ENCODE measurements at places on chromosomes 5 and 9. TPM values are rescaled to one million over a fixed set of nuclear protein-coding genes. Genes with fewer than 3 reads are reported as not detected.

The PLEKHG4B gene
- not detected for total RNA-seq

The SLC4A9 gene
- total RNA-seq = not detected

The NR5A1 gene
- total RNA-seq = not detected

The PTGER4 gene
- total RNA-seq = 64.9 TPM

The SETD9 gene
- 3.8 TPM for total RNA-seq

The TPRN gene
- 8.5 TPM for total RNA-seq

The AIF1L gene
- not detected for total RNA-seq

The ZDHHC11B gene
- total RNA-seq = 8.0 TPM

The PCDHGB1 gene
- 0.17 TPM for total RNA-seq

The NIM1K gene
- total RNA-seq = 0.26 TPM

- no peak for DNase-seq
Measured at GRCh38 chr5:59660737-59661136, 232.8 kb downstream of the PDE4D start.

GRCh38 chr5:140118302-140118936 is 4.5 kb downstream of the PURA start:
- no peak for DNase-seq

- no peak for DNase-seq
Measured at GRCh38 chr9:83034587-83034986, 28.4 kb downstream of the RASEF start.

- no peak for DNase-seq
Measured at GRCh38 chr9:90854637-90855175, 53.1 kb downstream of the SYK start.

DNA sequence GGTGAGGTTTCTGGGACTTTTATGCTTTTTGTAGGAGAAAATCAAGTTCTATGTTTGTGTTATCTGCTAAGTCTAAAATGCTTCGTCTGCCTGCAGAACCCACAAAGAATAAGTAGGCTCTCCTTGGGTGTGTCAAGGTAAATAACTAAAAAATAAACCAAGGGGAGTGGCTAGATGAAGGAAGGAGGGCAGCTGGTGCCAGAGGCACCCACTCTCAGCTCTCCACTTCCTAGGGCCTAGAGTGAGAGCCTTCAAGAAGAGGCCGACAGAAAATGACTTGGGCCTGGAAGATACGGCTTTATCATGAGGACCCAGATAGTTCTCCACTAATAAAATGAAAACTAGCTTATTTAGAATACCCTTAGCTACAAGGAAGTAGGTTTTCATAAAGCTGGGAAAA is 147.4 kb downstream of the CDK5RAP2 start:
- DNase-seq = no peak

DNA sequence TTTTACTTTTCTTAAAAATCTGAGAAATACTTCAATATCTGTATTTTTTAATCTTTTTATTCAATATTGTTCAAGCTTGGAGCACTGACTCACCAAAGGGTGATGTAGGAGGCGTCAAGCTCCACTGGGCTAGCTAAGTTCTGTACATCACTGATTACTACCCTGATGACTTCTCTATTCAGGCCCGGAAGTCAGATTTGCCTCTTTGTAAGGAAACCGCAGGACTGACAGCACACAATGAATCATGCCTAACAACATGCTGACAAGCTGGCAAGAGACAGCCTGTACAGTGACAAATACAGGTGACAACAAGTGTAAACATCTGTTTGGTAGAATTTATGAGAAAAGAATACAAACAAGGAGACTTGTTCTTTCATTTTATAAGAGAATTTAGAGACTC is 627.9 kb upstream of the RORB start:
- peak; percentile 19 for DNase-seq

- DNase-seq = no peak
Measured at GRCh38 chr9:100911273-100911672, 117.3 kb upstream of the PLPPR1 start.

- no peak for DNase-seq
Measured at GRCh38 chr5:73103870-73104299, 16.5 kb upstream of the TMEM171 start.

GRCh38 chr9:20361656-20362570 is 260.4 kb downstream of the MLLT3 start:
- DNase-seq = no peak

DNA sequence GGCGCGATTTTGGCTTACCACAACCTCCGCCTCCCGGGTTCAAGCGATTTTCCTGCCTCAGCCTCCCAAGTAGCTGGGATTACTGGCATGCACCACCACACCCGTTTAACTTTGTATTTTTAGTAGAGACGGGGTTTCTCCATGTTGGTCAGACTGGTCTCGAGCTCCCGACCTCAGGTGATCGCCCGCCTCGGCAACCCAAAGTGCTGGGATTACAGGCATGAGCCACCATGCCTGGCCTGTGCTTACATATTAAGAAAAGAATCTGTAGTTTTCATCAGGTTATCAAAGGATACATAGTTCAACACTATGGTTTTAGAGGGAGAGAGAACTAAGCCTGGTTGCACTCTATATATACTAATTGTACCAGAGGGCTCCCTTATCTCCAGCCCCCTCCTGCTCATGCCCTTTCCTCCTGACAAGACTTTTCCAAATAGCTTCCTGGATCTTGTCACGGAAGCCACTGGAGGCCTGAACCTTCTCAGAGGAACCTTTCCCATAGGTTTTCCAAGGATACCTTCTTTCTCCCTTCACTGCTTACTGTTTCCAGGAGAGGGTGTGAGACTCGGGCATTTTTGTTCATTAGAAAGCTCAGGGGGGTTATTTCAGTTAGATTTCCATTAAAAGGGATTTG is 53.1 kb downstream of the SLC44A1 start:
- DNase-seq = no peak

- DNase-seq = no peak
Measured at GRCh38 chr5:112355058-112355685, 63.9 kb downstream of the EPB41L4A start.

GRCh38 chr9:95813923-95814322 is 61.6 kb upstream of the ERCC6L2 start:
- DNase-seq = no peak

GRCh38 chr9:133784731-133785561 is 46.8 kb upstream of the SARDH start:
- no peak for DNase-seq

DNA sequence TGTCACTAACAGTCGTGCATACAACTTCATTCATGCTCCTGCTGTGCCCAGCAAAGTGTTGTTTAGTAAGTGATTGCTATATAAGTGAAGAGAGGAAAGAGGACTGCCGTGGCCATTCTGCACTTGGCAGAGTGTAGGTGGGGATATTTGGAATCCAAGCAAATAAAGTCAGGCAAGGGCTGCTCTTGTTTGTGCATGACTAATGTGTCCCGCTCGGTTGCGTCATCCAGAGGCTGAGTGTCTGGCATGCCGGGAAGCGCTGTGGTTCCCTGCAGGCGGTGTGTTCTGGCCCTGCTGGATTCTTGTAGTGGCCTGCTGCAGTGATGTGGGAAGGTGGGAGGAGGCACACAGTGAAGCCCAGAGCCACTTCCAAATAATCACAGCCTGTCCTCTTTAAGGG is 136.9 kb upstream of the ANKH start:
- DNase-seq = no peak

GRCh38 chr5:15823398-15823797 is 323.4 kb downstream of the FBXL7 start:
- no peak for DNase-seq

GRCh38 chr9:133775951-133776905 is 38.1 kb upstream of the SARDH start:
- no peak for DNase-seq

DNA sequence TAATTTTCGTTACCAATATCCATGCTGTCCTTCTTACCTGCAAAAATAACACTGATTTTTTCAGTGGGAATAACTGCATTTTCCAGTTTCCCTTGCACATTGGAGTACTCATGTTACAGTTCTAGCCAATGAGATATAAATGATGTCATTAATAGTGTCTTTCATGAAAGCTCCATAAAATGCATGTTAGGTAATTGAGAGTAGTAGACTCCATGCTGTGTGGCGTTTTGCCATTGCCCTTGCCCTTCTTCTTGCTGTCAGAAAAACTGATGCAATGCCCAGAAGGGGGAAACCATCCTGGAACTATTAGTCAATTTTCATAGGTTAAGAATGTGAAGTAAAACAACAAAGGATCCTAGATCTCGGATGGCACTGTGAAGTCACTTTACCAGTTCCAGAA is 1765.3 kb downstream of the EFNA5 start:
- DNase-seq = no peak

DNA sequence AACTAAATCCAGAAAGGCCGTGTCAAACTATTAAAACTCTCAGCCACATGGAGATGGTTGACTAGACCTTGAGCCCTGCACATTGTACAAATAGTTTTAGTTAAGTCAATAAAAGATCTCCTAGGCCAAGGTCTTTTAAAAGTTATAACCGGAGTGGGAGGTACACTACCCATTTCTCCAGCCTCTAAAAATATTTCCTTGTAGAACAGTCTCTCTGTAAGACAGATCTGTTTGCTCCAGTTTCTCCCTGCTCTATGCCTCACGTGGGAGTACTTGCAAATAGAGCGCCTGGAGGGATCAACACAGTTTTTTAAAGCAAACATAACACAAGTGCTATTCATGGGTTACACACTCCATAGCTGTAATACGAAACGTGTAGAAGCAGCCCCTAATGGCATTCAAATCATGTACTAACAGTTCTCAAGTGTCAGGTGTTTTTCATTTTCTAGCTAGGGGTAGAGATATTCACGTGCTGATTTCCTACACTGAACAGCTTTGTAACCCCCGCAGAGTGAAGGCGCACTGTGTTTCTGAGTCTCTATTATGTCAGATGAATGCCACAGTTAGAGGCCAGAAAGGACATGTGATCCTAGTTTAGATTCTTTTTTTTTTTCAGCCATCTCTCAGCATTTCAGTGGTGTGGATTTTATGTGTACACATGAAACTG is 703.4 kb upstream of the GRAMD2B start:
- DNase-seq = no peak

GRCh38 chr9:6600426-6600825 is 45.1 kb downstream of the GLDC start:
- DNase-seq = no peak

DNA sequence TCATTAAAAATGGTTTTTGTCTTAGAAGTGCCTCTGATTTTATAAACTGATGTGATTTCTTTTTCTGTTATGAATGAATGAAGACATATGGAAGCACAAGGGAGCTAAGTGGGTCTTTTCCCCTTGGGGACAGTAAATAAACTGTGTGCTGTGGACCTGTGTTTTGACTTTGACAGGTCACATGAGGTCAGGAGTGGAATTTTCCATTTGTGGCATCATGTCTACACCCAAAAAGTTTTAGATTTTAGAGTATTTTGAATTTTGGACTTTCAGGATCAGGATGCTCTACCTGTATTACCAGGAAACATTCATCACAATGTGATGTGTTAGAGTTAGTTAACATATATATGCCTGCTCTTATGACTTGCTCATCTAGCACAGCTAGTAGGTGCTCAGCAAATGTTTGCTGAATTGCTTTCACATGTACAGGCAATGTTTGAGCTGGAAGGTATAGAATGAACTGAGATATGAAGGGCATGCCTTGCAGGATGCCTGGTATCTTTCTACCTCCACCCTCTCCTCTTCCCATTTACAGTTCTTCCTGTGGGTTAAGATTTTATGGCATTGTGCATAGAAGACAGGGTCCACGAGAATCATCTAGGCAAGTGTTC is 73.2 kb upstream of the NR3C1 start:
- no peak for DNase-seq

GRCh38 chr5:172988276-172988675 is 4.7 kb downstream of the ATP6V0E1 start:
- no peak for DNase-seq

DNA sequence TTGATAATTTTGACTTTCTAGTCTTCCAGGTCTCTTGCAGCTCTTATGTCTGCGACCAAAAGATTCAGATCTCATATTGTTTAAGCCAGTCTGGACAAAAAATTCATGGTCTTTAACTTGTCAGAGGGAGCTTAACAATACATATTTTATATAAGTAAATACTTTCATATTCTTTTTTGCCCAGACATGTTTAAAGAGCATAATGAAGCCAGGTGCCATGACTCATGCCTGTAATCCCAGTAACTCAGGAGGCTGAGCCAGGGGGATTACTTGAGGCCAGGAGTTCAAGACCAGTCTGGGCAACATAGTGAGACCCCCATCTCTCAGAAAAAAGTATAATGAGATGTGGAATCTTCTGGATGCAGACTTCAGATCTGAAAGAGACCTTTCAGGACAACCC is 69.8 kb downstream of the JMY start:
- no peak for DNase-seq

GRCh38 chr5:59143926-59144333 is 561.1 kb downstream of the RAB3C start:
- no peak for DNase-seq

GRCh38 chr9:112341730-112342129 is 8.3 kb upstream of the PTBP3 start:
- no peak for DNase-seq

GRCh38 chr9:2178034-2178734 is 163.0 kb downstream of the SMARCA2 start:
- DNase-seq = no peak

DNA sequence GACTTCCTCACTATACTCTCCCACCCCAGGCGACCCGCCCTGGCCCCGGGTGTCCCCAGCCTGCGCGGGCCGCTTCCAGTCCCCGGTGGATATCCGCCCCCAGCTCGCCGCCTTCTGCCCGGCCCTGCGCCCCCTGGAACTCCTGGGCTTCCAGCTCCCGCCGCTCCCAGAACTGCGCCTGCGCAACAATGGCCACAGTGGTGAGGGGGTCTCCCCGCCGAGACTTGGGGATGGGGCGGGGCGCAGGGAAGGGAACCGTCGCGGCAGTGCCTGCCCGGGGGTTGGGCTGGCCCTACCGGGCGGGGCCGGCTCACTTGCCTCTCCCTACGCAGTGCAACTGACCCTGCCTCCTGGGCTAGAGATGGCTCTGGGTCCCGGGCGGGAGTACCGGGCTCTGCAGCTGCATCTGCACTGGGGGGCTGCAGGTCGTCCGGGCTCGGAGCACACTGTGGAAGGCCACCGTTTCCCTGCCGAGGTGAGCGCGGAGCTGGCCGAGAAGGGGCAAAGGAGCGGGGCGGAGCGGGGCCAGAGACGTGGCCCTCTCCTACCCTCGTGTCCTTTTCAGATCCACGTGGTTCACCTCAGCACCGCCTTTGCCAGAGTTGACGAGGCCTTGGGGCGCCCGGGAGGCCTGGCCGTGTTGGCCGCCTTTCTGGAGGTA is 2.1 kb downstream of the CA9 start:
- DNase-seq = no peak

DNA sequence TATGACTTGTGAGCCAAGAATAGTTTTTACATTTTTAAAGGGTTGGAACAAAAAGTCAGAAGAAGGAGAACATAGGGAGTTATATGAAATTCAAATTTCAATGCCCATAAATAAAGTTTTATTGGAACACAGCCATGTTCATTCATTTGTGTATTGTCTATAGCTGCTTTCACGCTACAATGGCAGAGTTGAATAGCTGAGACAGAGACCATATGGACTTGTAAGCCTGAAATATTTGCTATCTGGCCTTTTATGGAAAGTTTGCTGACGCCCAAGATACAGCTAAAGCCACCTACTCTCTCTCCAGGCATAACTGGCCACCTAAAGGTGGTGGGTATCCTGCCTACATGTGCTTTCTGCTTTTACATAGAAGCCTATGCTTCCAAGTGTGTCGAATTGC is 10.9 kb downstream of the DAB2IP start:
- no peak for DNase-seq
